ENCODE measurements at places on chromosomes 11 and 22.
A peak's percentile ranks its signal among the peaks of the same experiment; 100 is the strongest.

- no peak for DNase-seq
Measured at GRCh38 chr11:128095466-128095981, 491.8 kb downstream of the ETS1 start.

DNA sequence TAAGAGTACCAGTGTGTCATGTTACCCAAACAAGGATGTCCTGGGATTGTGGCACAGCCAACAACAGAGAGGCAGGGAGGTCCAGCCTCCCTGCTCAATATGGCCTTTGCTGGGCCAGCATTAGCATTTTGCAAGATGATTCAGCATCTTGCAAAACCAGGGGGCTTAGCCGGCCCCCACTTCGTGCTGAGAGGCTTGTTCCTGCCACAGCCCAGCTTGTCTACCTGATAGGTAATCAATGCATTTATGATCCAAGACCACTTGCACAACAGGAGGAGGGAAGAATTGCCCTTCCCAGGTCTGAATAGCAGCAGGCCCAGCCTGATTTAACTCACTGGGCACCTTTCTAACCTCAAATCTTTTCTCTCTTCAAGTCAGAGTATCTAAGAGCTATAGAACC is 189.0 kb upstream of the SYT13 start:
- DNase-seq = no peak

DNA sequence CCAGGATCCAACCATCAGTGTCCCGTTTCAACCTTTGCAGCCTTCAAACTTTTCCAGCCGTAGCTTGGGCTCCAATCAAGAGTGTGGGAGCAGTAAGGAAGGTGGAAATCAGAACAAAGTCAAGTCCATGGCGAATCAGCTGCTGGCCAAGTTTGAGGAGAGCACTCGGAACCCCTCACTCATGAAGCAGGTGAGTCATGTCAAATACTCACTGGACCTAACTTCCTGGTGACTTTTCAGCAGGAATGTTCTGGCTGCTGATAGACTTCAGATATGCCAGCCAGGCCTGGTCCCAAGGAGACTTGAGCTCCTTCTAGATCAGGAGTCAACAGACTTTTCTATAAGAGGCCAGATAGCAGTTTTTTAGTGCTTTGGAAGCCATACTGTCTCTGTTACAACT is 129.0 kb downstream of the MICAL2 start:
- DNase-seq = no peak

DNA sequence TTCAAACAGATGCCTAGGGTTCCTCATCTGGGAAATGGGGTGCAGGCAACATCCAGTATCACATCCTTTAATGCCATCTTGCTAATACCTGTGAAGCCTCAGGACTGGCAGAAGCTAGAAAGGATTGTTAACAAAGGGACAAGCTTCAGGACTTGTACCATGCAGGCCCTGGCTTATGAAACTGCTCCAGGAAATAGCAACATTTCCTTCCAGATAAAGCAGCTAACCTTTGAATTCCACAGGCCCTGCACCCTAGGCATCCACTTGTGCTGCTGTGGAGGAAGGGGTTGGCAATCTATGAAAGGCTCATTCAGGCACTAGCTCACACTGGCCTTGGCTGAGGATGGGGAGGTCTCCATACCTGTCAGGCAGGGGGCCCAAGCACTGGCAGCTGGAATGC is 87.2 kb downstream of the BTBD10 start:
- no peak for DNase-seq

- DNase-seq = no peak
Measured at GRCh38 chr11:93295921-93296575, 34.5 kb upstream of the DEUP1 start.

- no peak for DNase-seq
Measured at GRCh38 chr11:7918141-7918540, 12.9 kb downstream of the OR10A6 start.

DNA sequence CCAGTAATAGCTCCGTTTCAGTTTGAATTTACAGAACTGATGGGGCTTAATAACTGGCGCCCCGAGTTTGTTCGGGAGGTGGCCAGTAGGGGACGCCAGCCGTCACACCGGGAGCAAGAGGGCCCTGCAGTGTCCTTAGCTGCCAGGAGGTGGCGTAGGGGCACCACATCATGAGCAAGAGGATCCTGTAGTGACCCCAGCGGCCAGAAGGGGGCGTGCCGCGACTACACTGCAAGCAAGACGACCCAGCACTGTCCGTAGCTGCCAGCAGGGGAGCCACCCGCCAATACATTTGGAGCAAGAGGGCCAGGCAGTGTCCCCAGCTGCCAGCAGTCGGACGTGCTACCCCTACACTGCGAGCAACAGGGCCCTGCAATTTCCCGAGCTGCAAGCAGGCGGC is 663.7 kb upstream of the B3GAT1 start:
- peak; percentile 26 for DNase-seq

All from activated CD4-positive, alpha-beta T cell treated with anti-CD3 and anti-CD28 coated beads, Interleukin-2, amount 50 U/mL, for 4 hours (primary cell).